ENCODE measurements at places on chromosomes 3 and 15.

DNA sequence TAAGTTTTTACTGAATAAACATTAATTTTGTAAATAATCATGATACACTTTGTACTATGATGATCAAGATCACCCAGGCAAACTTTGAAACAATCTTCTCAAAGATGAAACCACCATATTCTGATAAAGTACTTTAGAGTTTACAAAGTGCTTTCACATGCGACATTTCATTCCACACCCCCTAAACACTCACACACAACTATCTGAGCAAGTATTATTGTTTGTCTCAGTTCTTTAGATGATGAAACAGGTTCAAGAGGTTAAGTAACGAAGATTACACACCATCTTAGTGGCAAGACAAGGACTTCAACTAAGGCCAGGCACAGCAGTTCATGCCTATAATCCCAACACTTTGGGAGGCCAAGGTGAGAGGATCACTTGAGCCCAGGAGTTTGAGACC is 37.6 kb downstream of the ZNF148 start:
- DNase-seq, result no peak

GRCh38 chr3:170180079-170180907 is 1.2 kb downstream of the PHC3 start:
- DNase-seq, result no peak

DNA sequence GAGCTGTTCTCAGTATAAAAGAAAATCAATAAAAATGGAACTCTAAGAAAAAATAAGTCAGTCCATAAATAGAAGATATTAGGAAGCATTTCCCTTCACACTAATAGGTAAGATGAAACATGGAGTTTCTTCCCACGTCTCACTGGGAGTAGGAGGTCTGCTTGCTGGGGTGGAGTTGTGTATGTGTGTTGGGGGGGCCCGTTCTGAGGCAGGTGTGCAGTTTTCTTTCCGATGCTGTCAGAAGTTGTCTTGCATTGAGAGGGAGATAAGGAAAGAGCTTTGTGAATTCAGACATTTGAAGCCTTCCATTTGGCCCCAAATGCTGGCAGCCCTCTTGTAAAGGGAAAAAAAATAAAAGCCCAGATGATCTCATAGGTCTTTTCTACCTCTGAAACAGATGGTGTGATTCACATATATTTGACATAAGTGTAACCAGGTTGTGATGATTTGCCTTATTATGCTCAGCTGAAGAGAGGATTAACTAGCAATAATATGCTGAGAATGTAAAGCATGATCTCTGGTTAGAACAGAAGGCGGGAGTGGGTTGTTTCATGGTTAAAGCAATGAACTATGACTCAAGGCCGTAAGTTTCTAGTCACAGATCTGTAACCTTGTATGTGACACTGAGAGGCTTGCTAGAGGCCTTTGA is 8.8 kb downstream of the RASGRP1 start:
- DNase-seq, result no peak

GRCh38 chr3:72187131-72187530 is 402.2 kb upstream of the PROK2 start:
- DNase-seq, result no peak

- DNase-seq, result no peak
Observed at GRCh38 chr15:92656089-92656488, 514 bp upstream of the FAM174B start.

GRCh38 chr15:58779554-58779953 is 8.5 kb downstream of the MINDY2 start:
- no peak for DNase-seq

GRCh38 chr3:108486941-108487340 is 23.5 kb downstream of the MYH15 start:
- peak; percentile 55 for DNase-seq

- DNase-seq, result no peak
Observed at GRCh38 chr15:96132126-96132525, 198.4 kb upstream of the NR2F2 start.

DNA sequence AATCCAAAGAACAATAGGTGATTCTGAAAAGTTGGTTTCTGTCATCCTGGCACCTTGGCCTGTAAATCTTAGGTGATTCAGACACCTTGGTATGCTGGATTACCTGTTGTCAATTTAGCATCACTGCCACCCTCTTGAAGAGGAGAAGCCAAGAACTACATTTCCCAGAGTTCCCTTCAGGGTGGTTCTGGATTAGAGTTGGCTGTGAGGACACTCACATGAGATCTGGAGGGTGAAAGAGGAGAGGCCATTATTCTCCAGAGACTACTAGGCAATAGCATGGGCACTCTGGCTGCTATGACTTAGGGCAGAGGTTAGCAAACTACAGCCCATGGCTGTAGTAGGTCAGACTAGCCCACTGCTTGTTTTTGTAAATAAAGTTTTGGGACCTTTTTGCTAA is 41.7 kb upstream of the CORO2B start:
- DNase-seq, result no peak

GRCh38 chr3:197286678-197287077 is 11.7 kb downstream of the DLG1 start:
- DNase-seq, result no peak

- DNase-seq, result peak; percentile 35
Observed at GRCh38 chr15:75067123-75067830, 43.9 kb downstream of the PPCDC start.

GRCh38 chr15:32855942-32856341 is 138.1 kb downstream of the GREM1 start:
- DNase-seq, result peak; percentile 69

- DNase-seq, result peak; percentile 85
Observed at GRCh38 chr15:59349680-59350420, 22.8 kb downstream of the MYO1E start.

DNA sequence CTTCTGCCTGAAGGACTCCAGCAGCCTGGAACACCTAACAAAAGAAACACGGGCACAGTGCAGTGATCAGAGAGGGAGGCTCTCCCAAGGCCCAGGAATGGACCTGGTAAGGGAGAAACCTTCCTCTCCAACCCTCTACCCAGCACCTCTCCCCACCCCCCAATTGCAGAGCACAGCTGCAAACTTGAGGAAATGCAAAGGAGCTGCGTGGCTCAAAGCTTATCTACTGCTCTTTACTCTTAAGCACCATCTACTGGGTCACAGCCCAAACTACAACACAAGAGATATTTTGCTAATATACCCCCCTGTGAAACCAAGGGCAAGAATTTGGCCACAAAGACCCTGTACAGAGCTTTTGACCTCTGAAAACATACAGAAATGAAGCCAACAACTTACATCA is 328.3 kb downstream of the OXSM start:
- no peak for DNase-seq

GRCh38 chr3:67614195-67614594 is 40.2 kb downstream of the SUCLG2 start:
- DNase-seq, result no peak

GRCh38 chr15:59371458-59372351 is 966 bp downstream of the MYO1E start:
- peak; percentile 58 for DNase-seq

GRCh38 chr3:71695000-71695482 is 30.2 kb downstream of the EIF4E3 start:
- no peak for DNase-seq

DNA sequence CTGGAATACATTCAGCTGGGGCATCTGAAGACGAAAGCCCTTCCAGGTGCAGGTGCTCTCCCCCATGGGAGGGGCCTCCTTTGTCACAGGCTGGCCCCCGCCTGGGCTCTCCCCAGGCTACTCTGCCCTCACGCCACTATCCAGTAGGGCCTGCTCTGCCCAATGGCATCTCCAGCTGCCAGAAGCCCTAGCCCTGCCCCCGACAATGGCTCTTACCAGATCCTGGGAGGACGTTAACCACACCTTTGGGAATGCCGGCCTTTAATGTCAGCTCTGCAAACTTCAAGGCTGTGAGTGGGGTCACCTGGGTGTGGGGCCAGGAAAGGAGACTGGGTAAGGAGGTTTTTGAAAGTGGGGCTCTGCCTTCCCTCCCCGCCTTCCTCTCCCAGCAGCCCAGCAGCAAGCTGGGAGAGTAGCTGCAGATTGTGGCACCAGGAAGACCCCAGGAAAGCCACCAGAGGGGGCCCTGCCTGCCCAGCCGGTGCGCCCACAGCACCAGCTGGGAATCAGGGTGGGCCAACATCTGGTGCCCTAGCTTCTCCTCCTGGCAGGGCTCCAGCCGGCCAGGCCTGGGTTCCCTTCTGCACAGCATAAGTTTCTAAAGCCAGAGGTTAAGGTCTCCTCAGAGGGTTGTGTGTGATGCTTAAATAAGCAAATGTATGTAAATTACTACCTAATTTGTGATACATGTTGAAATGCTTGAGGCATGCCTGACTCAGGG is 40.4 kb upstream of the SLC41A3 start:
- no peak for DNase-seq

DNA sequence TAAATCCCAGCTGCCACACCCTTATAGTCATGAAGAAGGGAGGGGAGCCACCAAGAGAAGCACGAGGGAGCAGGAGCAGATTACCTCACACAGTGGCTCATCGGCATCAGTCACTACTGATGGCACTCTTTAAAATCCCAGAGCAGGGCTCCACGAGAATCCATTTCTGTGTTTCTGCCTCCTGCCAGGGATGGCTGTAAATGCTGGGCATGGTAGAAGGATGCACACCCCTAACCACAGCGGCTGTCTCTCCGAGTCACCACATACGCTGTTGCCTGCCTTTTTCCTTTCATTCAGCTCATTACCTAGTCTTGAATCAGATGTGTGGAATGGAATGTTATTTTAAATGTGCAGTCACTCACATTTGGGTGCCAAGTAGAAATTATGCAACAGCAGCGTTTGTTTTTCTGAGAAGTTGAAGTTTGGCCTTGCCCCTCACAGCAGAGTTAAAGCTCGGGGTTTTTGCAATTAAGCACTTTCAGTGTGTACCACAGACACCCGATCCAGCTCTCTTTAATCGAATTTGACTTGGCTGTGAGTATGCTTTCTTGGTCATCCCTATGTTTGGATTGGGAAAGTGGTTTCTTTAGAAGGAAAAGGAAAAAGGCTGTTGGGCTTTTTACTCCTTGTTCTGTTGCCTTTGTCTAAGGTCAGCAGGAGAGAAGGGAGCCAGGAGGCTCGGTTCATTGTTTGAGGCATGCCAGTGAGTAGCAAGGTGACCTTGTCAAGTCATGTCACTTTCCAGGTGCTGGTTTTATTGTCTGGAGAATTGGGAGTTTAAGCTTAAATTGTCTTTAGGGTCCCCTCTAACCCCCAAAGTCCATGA is 284.2 kb upstream of the TPM1 start:
- peak; percentile 91 for DNase-seq

DNA sequence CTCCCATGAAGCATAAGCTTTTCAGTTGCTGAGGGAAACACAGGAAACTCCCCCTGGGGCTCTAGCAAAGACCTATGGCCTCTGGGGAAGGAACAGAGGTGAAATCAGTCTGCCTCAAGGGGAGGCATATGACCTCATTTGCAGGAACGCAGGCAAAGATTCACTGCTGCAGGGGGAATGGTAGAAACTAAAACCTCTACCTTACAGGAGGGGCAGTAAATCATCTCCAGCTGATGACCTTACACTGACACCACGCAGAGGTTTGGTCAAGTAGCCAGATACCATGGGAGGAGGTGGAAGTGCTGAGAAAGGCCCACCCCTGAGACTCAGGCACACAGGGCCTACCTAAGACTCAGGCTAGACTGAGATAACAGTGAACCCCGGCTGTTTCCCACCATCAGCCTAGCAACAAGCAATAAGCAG is 81.1 kb downstream of the RAD18 start:
- no peak for DNase-seq

DNA sequence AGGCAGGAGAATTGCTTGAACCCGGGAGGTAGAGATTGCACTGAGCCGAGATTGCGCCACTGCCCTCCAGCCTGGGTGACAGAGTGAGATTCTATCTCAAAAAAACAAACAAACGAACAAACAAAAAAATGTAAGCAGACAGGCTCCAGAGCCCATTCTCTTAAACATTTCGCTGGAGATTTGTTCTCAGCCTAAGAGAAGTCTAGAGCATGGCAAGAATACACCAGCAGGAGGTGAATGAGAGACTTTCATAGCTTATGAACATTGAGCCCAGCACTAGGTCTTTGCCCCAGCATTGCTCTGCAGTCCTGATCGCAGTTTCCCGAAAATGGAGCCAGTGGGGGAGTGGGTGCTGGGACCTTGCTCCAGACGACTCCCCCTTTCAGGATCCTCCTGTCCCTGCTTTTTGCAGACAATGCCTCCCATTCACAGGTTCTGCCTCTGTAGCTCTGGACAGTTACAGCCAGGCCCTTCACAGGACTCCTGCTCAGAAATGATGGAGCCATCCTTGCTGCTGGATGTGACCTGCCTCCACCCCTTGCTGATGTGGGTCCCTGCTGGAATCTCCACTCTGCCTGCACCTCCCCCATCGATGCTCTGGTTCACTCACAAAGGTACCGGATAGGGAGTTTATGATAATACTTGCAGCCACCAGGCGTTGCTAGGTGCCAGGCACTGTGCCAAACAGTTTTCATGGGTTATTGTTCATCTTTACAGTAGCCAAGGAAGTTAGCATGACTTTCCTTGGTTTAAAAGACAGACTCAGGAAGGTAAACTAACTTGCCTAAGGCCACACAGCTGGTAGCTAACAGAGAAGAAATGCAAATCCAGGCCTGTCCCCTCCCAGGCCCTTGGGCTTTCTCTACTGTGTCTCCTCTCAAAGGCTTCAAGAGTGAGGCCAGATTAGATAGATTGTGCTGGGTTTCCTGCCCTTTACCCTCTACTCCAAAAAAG is 329.7 kb upstream of the TLE3 start:
- DNase-seq, result peak; percentile 18

DNA sequence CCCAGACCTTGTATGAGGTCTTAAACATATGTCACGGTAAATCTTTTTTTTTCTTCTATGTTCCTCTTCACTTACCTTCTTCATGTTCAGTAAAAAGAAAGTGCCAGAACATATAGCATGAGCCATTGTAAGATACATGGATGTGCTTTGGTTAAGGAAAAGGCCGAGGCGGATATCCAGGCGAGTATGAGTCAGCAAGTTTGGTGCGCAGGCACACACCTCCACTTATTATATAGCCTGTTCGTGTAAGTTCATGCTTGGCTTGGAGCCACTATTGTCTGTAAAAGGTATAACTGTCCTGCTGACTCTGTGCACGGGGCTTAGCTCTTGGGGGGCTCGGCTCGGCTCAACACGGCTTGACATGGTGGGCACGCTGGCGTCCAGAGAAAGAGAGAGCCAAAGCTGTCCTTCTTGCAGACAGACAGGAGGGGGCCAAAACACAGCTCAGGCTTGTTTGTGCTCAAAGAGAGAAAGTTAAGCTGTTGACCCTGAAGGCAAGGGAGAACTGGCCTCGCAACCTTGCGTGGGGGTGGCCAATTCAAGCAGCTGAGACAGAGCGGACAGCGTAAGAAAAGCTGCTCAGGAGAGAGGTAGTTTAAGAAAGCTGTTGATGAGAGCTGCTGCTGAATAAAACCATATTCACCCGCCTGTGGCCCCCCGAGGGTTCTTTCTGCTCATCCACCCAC is 251.2 kb downstream of the SLC9A9 start:
- DNase-seq, result no peak

DNA sequence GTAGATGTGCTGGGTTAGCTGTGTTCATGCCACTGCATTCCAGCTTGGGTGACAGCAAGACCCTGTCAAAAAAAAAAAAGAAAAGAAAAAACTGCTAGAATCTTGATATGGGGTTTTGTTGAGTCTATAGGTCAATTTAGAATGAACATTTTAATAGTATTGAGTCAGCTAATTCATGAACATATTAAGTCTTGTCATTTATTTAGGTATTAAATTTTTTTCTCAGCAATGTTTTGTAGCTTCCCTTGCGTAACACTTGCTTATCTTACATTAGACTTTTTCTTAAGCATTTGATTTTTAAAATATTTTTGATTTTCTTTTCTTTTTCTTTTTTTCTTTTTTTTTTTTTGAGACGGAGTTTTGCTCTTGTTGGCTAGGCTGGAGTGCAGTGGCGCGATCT is 60.7 kb upstream of the GOLGA6B start:
- DNase-seq, result no peak
